ENCODE measurements at places on chromosomes 5 and 9.

- H3K36me3 ChIP-seq, result no peaks in the 10 kb centered on the region
- no peak overlapping the region for H3K4me3 ChIP-seq
- H3K27ac ChIP-seq, result no peak overlapping the region
- no peaks in the 10 kb centered on the region for H3K4me1 ChIP-seq
- no peak for DNase-seq
Observed at GRCh38 chr5:106127985-106128384, 1542.8 kb downstream of the EFNA5 start.

GRCh38 chr5:485946-486491, 38.2 kb downstream of the SLC9A3 start:
- H3K4me1 ChIP-seq, result peaks cover 11% of the 10 kb centered on the region
- no peak overlapping the region for H3K27ac ChIP-seq
- no peak overlapping the region for H3K4me3 ChIP-seq
- H3K27me3 ChIP-seq, result peaks cover 78% of the 10 kb centered on the region
- no peaks in the 10 kb centered on the region for H3K36me3 ChIP-seq

- H3K4me1 ChIP-seq, result no peaks in the 10 kb centered on the region
- no peak for DNase-seq
- H3K36me3 ChIP-seq, result no peaks in the 10 kb centered on the region
- no peak overlapping the region for H3K27ac ChIP-seq
- H3K27me3 ChIP-seq, result no peaks in the 10 kb centered on the region
Observed at GRCh38 chr5:166497496-166498104, 1793.8 kb upstream of the WWC1 start.

DNA sequence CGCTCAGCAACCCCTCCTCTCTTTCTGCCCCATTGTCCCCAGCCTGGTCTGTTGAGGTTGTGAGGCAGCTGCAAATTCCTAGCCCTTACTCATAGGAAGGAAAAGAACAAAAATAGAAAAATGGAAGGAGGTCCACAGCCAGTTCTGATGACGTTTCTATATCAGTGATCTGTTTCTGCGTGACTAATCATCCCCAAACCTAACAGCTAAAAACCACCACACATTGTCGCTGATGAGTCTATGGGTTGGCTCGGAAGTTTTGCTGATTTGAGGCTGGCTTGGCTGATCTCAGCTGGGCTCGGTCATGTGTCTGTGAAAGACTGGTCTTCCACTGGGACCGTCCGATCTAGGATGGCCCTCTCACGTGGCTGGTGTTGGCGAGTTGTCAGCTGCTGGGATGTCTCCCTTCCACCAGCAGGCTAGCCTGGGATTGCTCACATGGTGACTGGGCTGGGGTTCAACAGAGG, 200.6 kb upstream of the ZNF618 start:
- no peak overlapping the region for H3K27ac ChIP-seq
- H3K4me1 ChIP-seq, result peaks cover 5% of the 10 kb centered on the region
- peaks cover 46% of the 10 kb centered on the region for H3K27me3 ChIP-seq
- DNase-seq, result no peak
- H3K36me3 ChIP-seq, result no peaks in the 10 kb centered on the region
- H3K4me3 ChIP-seq, result no peak overlapping the region

DNA sequence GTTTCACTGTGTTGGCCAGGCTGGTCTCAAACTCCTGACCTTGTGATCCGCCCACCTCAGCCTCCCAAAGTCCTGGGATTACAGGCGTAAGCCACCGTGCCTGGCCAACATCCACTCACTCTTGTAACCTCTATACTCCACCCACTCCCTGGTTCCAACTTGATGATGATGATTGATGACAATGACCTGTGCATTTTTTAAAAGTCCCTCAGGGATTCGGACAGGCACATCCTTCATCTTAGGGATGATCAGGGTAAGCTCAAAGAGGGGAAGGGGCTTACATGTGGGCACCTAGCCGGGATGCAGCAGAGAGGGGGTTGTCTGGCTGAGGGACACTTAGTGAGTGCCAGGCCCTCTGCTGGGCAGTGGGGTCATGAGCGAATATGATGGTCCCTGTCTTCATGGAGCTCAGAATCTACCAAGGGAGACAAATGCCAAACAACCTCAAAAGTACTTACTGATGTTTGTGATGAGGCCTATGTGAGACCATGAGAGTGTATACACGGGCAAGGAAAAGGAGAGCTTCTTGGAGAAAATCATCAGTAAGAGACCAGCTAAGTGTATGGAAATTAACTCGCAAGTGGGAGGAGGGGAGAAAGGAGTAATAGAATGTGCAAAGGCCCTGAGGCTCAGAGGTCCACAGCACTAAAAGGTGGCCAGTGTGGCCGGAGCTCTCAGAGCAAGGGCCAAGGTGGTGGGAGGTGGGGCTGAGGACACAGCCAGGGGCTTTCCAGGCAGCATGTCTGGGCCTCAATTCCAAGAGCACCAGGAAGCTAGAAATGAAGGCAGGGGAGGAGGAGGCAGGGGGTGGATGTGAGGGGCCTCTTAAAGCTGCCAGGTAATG, 27.4 kb downstream of the LHX2 start:
- DNase-seq, result no peak
- H3K27me3 ChIP-seq, result peaks cover 2% of the 10 kb centered on the region
- no peak overlapping the region for H3K4me3 ChIP-seq

GRCh38 chr9:14480526-14480925, 166.6 kb upstream of the NFIB start:
- no peak for DNase-seq
- no peaks in the 10 kb centered on the region for H3K4me1 ChIP-seq
- no peaks in the 10 kb centered on the region for H3K27me3 ChIP-seq
- no peaks in the 10 kb centered on the region for H3K36me3 ChIP-seq

GRCh38 chr5:43305948-43306565, 7.2 kb downstream of the HMGCS1 start:
- H3K36me3 ChIP-seq, result peaks cover 1% of the 10 kb centered on the region
- DNase-seq, result peak; percentile 70
- H3K27ac ChIP-seq, result no peak overlapping the region
- H3K4me1 ChIP-seq, result peaks cover 84% of the 10 kb centered on the region

DNA sequence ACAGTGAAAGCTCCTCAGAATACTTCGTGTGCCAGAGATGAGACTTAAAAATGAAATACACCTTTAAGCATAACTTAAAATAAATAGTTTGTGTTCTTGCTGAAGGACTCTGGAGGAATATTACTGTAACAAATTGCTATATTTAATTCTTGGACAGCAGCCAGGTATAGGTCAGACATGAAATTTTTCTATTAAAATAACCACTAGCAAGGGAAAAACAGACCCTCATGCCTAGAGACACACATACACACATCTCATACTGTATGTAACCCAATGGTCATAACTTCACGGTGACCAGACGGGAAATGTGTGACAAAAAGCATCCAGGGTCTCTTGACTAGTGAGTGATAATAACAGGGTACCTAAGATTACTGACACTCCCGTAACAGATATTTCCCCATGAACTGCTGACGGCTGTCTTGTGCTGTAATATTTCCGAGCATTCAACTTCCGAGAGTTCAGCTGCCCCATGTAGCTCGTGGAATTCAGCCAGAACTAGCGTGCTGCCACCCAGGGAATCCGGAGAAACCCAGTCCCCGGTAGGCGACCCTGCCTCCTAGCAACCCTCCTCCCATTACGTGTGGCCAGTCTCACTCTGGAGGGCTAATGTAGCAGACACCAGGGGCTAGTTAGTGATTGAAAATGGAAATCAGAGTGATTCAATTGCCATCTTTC, 2295.1 kb upstream of the WWC1 start:
- no peaks in the 10 kb centered on the region for H3K36me3 ChIP-seq
- H3K27me3 ChIP-seq, result no peaks in the 10 kb centered on the region
- no peak for DNase-seq

- no peak overlapping the region for H3K27ac ChIP-seq
- peaks cover 7% of the 10 kb centered on the region for H3K27me3 ChIP-seq
- H3K4me1 ChIP-seq, result peaks cover 22% of the 10 kb centered on the region
- H3K36me3 ChIP-seq, result no peaks in the 10 kb centered on the region
- no peak overlapping the region for H3K4me3 ChIP-seq
Observed at GRCh38 chr9:111036429-111036789, 1.9 kb downstream of the LPAR1 start.
